ENCODE measurements at places on chromosomes 4 and X.

DNA sequence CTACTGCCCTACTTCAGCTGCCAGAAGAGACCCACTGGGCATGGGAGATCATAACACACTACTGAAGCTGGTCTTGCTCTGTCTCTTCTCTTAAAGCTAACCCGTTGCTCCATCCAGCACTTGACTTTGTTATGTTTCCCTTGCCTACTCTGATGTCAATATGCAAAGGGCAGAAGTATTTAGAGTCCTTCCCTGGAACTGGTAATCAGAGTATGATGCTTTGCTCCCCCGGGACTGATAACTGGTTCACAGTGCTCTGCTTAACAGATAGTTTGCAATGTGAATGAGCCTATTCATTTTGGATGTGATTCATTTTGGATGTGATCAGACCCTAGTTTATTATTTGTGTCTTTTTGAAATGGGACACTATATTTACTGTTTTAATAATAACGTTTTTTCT is 12.3 kb upstream of the UCP1 start:
- no peak for DNase-seq

- no peak for DNase-seq
These were observed 7.2 kb downstream of the SH3BP2 start for GRCh38 chr4:2799971-2800690.

DNA sequence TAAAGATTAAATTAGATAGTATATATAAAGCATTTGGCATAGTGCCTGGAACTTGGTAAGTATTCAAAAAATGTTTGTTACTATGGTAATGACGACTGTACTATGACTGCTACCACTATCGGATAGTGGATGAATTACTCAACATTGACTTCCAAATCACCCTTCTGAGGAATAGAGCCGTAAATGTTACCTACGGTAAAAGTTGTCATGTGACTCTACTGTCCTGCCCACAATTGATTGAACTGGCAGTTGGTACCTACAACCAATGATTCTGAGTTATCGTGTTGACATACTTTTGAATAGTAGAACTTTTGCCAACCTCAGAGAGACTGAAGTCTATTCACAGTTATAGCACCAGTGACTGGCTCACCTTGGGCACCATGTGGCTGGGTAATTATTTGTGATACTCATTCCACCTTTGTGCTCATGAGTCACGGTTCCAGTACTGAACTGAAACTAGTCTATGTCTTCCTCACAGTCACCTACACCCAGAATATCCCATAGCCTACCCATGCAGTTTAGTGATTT is 185.5 kb upstream of the PITX2 start:
- DNase-seq = no peak

- DNase-seq = no peak
These were observed 32.3 kb upstream of the BBS12 start for GRCh38 chr4:122700178-122700725.

DNA sequence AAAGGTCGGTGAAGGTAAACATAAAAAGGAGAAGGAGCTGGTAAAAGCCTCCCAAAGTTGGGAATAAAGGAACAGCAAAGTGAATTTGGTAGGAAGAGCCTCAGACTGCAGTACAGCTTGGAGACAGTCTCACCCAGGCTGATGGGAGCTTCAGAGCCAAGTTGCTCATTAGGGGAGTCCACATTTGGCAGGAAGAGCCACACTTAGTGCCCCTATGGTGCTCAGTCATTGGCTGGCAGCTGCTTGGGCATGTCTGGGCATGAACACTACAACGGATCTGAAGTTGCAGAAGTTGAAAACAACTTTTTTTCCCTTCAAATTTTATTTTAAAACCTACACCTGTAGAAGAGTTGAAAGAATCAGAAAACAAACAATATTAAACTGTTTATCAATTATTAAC is 2497.3 kb downstream of the ARAP2 start:
- DNase-seq = no peak

DNA sequence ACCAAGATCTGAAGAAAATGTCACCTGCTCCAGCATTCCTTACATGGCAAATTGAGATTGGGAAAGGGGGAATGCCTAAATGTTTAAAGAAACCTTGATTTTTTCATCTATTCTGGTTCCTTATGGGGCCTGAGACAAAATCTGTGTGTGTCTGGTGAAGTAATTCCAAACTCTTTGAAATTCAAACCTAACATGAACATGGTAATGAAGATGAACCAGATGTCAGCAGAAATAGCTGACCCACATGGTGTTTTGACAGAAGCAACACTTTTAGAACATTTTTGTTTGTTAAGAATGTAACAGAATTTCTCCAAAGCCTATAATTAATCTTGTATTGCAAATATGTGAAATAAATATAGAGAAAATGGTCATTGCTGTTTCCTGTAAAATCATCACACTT is 133.0 kb downstream of the PARM1 start:
- DNase-seq = no peak

GRCh38 chrX:46831765-46832327 is 5.0 kb upstream of the RP2 start:
- DNase-seq = no peak

- no peak for DNase-seq
These were observed 96.3 kb upstream of the NKX1-1 start for GRCh38 chr4:1502501-1502886.

- no peak for DNase-seq
These were observed 43.2 kb upstream of the SLC10A4 start for GRCh38 chr4:48439988-48440387.

DNA sequence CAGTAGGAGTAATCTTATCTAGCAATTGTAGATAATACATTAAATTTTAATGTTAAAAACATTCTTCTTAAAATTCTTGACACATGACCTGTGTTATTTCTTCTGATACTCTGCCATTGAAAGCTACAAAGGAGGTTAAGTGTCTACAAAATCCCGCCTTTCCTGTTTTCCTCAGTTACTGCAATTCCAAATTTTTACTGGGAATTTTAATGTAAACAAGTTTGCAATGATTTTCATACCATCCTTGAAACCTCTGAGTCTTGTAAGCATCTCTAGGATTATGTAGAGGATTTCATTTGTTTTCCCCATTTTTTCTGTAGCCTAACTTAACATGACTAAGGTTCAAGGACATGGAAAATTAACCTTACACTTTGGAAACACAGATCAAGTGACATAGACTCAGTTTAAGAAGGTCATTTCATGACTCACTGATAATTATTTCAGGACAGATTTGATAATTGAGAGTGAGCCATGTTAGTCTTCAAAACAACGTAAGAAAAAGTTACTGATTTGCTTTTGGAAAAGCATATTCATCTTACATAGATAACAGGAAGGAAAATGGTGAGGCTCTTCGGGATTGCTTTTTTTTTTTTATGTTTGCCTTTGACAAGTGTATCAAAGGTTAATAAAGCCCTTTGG is 39.6 kb upstream of the PDLIM5 start:
- DNase-seq = no peak

DNA sequence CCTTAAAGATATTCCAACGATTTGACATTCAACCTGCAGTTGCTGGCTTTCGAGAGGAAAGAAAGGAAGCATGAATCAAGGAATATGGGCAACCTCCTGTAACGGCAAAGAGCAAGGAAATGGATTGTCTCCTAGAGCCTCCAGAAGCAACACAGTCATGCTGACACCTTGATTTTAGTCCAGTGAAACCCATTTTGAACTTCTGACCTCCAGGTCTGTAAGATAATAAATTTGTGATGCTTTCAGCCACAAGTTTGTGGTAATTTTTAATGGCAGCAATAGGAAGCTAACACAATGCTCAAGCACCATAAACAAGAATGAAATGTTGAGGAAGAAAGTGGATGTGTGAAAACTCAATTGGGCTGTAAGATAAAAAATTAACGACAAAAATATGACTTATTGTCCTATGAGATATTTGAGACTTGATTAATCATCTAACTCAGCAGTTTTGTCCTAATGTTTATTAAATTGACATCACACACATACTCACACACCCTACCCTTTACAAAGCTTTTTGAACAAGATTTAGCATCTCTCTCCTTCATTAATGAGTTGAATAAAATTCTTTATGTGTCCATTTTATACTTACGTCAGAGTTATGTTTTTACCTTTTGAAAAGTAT is 857.2 kb upstream of the INTU start:
- DNase-seq = no peak

GRCh38 chr4:86096373-86096772 is 263.5 kb downstream of the MAPK10 start:
- no peak for DNase-seq

DNA sequence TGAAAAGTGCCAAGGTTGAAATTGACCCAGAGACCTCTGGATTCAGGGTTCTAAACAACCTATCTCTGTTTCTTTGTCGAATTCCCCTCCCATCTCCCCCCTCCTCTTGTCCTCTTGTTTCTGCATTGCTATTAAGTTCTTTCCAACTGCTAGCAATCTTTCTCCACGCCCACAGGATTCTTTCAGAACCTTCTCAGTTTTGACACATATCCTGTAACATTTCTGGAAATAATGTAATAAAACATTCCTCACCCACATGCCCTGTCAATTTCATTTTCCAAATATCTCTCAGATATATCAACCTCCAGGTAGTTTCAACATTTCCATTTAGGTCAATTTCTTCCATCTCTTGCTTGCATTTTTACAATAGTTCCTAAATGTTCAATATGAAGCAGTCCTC is 1105.9 kb downstream of the ARAP2 start:
- DNase-seq = no peak

DNA sequence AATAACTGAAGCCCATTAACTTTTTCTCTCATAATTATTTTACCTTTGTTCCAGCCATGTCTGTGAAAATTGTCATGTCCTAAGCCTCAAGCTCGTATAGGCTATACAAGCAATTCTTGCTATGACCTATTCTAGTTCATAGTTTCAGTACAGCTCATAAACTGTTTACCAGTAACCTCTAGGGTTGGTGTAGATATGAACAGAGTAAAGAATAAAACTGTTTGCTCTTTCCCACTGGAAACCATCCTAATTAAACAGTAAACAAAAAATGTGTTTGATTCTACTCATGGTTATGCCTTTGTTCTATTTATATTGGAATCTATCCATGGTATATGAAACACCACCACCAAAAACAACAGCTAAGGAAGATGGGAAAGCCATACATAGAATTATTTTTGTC is 1444.0 kb upstream of the PCDH7 start:
- no peak for DNase-seq
